ENCODE measurements at places on chromosomes 11 and 22. TPM values are rescaled to one million over a fixed set of nuclear protein-coding genes. Genes with fewer than 3 reads are reported as not detected.
A peak's percentile ranks its signal among the peaks of the same experiment; 100 is the strongest.

GRCh38 chr22:39474351-39475111 lies 17.7 kb downstream of the MGAT3 start:
- no peak for DNase-seq

DNA sequence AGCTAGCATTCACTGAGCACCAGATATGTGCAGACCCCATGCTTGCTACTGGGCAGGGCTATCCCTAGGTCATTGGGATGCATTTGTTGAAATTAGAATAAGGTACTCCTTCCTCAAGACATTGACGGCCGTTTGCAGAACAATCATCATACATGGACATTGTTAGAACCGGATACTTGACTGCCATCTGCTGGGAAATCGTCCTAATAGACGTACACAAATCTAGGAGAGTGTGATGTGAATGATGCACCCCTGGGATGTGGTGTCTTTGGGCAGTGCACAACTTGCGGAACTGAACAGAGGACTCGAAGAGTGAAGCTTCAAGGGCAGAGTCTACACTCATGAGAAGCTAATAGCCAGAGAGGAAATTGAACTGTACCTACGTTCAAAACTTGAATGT lies 35.9 kb downstream of the MYO18B start:
- DNase-seq = no peak

GRCh38 chr11:105130189-105130813 lies 9.3 kb downstream of the CARD18 start:
- DNase-seq = no peak

DNA sequence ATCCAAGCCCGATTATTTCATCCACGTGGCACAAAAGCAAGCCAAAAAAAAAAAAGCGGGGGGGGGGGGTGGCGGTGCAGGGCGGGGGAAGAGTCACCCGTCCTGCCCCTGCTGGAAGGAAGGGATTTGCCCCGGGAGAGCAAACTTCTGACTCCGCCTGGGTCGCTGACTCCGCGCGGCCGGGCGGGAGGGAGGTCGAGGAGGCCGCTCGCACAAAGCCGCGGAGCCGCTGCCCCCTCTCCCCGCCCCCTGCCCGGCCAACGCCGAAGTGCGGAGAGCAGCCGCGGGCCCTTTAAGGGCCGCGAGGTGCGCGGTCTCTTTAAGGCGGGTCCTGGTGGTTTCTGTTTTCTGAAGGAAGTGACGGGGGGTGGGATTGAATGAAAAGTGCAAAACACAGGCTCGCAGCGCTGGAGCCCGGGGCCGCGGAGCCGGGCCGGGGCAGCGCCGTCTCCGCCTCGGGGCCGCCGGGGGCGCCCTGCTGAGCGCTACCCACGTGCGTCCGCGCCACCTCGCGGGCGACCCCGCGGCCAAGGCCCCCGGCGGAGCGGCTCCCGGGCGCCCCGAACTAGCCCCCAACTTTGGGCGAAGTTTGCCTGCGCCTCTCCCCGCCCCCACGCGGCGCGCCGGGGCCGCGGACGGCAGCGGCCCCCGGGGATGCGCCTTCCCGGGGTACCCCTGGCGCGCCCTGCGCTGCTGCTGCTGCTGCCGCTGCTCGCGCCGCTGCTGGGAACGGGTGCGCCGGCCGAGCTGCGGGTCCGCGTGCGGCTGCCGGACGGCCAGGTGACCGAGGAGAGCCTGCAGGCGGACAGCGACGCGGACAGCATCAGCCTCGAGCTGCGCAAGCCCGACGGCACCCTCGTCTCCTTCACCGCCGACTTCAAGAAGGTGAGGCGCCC lies at the start of gene OAF:
Gene OAF (plus strand): TSS at position 407 of the 896 bp plus-strand sequence. CDS start 248 bp downstream, at position 655.
- DNase-seq = peak; percentile 83

- DNase-seq = no peak
These were observed 787 bp upstream of the RDX start for GRCh38 chr11:110297076-110297725.

DNA sequence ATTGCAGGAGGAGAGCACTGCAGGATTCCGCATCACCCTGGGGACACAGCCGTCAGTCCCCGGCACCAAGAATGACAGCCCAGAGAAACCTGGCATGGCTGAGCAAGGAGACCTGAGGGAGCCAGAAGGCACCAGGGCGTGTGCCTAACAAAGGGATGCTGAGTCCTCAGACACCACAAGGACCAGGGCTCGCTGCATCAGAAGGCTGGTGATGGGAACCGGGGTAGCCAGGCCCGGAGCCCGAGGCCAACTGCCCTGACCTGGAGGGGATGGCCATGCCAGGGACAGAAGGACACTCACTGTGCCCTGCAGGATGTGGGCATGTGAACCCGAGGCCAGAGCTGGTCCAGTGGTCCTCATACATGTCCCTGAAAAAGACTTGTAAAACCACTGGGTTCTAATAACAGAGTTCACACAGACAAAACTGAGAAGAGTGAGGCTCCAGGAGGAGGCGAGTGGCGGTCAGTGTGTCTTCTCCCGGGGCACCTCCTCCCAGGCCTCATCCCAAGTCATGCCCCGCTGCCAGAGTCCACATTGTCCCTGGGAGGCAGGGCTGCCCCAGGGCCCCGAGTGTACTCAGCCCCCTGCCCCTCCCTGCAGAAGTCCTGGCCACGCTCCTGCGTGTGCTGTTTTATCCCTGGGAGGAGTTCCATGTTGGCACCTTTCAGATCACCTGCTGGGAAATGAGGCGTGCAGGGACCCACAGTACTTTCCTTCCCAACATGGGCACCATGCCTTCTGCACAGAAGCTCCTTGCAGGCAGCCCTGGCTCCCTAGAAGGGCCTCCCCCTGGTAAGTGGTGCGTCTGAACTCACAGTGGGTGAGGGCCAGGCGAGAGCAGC lies 42.5 kb downstream of the TBX1 start:
- DNase-seq = peak; percentile 64

DNA sequence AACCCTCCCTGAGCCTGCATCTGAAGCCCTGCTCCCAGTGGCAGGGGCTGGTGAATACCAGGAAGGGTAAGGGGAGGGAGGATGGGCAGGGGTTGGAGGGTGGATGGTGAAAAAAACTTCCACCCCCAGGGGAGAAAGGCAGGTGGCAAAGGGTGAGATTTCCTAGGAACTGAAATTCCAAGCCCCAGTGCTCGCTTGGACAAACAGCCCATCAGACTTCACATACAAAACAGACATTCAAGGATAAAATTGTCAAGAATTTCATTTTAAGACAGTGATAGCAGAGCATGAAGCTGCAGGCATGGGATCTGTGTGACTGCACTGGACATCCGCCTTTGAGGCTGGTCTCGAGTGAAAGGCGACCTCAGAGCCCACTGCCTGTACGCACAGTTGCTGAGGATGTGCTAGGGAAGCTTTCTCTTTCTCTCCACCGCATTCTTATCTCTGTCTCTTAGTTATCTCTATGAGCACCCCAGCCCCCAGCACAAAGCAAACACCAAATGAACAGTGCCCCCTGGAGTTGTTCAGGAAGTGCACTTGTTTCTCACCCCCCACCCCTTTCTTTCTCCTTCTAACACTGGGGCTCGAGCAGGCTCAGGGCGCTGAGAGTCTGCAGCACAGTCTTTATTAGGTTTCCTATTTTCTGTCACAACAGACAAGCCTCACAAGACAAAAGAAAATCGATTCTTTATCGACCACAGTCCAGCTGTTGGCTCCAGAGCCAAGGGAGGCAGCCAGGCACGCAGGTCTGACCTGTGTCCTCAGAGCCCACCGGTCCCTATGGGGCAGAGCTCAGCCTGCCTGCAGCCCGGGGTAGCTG lies 237.3 kb upstream of the NCAM1 start:
- DNase-seq = no peak

DNA sequence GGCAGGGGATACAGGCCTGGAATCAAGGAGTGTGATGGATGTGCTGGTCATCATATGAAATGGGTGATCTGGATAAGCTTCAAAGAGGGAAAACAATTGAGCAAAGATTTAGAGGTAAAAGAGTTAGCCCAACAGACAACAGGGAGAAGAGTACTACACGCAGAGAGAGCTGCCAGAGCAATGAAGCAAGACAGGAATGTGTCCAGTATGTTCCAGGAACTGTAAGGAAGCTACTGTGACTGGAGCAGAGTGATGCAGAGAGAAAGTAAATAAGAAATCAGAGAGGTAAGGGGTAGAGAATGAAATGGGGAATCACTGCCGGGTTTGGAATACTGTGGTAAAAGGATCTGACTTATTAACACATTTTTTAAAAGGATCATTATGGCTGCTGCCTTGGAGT lies 255.1 kb downstream of the DCDC1 start:
- DNase-seq = no peak

DNA sequence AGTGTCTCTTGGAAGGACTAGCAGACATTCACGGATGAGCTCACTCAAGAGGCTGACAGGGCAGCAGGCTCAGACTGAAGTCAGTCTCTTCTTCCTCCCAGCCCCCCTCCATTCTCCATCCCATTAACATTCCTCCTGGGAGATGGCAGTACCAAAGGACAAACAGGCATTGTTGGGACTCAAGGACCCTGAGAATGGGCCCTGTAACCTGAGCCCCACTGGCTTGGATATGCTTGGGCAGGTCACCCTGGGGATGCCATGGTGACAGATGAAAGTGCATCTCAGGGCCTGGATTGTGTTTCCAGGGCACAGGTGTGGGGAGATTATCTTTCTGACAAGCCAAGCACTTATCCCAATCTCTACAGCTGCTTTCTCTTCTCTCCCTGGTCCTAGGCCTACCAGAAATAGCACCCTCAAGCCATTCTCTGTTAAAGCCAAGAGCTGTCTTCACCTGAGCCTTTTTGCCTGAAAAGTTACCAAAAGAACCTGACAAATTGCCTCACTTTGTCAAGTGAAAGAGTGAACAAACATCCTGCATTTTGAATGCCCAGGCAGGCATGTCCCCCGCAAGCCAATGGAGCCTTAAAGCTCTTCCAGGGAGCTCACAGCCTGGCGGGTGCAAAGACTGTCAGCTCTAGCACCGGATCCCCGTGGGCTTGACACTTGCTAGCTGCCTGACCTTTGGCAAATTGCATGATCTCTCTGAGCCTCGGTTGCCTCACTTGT lies 366.0 kb upstream of the NARS2 start:
- DNase-seq = no peak

DNA sequence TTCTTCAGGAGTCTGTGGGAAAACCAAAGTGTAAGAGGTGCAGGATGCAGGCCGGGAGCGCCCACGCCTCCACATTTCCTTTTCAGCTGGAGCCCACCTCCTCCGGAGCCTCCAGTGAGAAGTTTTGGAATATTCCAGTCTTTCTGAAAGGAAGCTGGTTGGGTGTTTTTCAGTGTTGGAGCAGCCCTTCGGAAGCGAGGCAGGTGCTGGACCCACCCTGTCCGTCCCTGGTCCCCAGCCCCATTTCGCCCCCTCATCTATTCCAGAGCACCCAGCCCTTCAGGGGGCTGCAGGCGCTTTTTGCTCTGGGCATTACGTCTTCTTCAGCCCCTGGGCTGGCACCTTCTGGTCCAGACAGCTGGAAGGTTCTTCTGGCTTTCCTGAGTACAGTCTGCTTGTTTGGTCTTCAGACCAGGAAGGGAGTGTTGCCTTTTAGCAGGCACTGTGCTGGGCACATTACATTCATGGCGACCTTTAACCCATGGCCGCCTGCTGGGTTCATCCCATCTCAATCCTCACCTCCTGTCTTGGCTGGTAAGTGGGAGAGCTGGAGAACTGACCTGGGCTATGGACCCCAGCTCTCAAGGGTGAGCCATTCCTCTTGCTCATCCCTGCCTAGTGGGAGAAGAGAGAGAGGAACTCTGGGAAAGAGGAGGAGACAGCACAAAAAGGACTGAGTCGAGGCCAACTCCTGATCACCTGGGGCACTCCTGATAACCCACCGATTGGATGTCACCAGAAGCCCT lies 710 bp upstream of the THY1 start:
- no peak for DNase-seq

DNA sequence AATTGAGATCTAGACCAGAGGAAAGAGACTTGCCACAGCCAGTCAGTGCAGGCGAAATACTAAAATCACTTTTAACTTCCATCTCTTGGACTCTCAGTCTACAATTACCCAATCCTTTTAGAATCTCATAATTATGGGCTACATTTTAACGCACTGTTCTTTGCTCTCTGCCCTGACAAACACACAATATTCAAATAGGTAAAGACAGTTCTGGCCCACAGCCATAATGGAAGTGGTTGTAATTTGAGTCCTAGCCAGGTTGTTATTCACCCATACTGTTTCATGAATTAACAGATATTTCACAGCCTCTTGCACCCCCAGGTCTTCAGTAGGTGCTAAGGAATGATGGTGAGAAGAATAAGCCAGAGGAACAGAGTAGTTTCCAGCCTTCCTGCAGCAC lies 830 bp downstream of the C11orf97 start:
- DNase-seq = no peak

DNA sequence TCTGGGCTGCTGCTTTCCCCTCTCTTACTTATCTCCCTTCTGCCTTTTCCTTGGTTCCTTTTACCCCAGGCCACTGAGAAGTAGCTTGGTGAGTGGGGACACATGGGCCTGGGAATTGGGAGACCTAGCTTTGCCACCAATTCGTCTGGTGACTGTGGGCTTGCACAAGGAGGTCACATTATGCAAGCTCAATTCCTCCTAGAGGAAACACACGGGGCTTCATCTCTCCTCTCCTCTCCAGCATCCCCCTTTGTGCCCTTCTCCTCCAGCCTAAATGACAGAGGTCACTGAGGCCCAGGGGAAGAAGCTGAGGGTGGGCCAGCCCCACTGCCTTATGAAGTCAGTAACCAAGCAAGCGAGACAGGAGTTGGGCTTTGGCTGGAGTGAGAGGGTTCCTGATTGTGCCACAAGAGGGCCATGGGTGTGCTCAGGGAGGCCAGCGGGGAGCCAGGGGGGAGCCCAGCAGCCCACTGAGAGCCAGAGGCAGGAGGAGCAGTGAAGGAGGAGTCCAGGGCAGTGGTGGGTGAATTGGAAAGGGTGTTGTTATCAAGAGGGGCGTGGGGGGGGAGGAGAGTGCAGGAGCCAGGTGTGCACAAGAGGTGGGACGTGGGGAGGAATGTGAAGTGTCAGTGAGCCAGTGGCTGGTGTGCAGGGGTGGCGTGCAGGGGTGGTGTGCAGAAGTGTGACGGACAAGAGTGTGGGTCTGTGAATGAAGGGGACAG lies 2.0 kb downstream of the CLCF1 start:
- no peak for DNase-seq

GRCh38 chr22:22848364-22848866 lies 39.2 kb upstream of the IGLL5 start:
- DNase-seq = no peak

- DNase-seq = no peak
These were observed 777 bp downstream of the LTO1 start for GRCh38 chr11:69674267-69674885.

Gene OTOG
- total RNA-seq = not detected

Gene TP53AIP1
- not detected for total RNA-seq

Gene FAM168A
- 29.5 TPM for total RNA-seq

Gene MS4A6E
- not detected for total RNA-seq

Gene CCDC89
- 0.54 TPM for total RNA-seq

Gene PYGM
- total RNA-seq = 42.5 TPM

Gene SLC22A8
- total RNA-seq = not detected

Gene OSM
- total RNA-seq = 0.32 TPM

Gene NCF4
- 6.1 TPM for total RNA-seq
